ENCODE measurements at places on chromosomes 5 and 9.

- no peak for DNase-seq
Measured at GRCh38 chr9:117545846-117546245, 131.0 kb upstream of the ASTN2 start.

DNA sequence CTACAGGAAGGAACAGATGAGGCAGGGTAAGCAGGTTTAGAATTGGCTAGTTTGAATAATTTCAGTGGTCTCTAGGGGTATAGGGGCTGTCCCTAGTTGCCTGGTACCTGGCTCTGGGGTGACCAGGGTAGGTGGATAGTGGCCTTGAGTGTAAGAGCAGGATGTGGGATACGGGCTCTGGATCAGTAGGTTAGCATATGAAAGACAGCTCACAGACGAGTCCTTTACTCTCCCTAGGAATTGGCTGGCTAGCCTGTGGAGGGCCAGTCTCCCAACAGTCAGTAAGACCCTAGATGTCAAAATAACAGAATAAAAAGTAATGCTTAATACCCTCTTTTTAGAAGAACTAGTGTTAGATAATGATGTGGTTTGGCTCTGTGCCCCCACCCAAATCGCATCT lies 16.6 kb upstream of the C9orf152 start:
- DNase-seq: no peak

DNA sequence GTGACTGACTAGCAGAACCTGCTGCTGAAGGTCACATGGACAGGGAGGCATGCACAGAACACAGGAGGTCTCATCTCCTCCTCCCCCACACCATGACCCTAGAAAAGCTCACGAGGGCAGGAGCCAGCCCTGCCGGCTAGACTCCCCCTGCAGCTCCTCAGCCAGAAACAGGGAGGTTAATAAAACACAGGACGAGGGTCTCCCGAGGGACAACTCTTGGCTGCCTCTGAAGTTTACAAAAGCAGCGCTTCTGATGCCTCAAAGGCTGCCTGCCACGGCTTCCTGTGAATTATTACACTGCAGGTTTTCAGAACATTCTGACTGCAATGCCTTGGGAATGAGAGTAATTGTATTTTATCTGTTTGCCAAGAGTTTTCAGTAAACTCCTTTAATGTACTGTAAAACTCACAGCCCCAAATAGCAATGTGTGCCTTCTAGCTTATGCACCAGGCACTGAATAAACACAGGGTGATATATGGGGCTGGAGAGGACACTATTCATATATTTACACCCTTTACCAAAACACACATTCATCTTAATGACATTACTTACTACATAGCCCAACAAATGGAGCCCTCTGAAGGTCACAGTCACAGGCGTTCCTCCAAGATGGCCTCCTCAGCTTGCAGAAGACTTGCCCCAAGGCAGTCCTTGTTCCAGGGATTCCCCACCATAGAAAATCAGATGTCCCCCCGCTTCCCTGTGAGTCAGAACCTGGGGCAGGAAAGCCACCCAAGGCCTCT lies 83.7 kb downstream of the C5orf15 start:
- no peak for DNase-seq

GRCh38 chr9:136882109-136882946 lies 4.0 kb upstream of the TRAF2 start:
- peak; percentile 93 for DNase-seq

DNA sequence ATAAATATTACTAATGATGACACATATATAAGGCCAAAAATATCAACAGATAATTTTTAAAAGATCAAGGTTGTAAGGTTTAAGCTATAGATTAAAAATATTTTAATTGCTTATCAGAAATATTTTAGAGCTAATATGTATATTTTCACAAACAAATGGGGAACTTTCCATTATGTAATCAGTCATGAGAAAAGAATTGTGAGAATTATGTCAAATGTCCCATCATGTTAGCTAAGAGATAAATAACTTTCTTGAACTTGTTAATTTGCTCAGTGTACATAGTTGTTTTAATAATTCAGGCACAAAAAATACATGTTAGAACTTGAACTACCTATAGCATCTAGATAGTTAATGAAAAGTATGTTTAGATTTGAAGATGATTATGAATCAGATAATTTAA lies 67.7 kb downstream of the SYK start:
- DNase-seq: no peak

DNA sequence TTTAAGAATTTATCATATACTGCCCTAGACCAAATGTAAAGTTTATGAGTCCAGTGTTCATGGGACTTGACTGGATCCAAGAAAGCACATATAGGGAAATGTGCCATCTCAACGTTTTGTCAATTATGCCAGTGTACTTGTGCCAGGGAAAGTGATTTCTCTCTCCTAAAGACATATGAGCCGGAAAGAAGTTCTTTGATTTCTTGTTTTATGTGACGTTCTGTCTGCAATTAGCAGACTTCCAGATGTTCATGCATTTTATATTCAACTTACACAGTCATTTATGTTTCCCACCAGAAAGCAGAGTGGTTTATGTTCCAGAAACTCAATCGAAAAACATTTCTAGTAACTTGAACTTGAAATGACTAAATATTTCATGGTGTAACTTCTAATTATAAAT lies 203.8 kb downstream of the FAM170A start:
- no peak for DNase-seq

DNA sequence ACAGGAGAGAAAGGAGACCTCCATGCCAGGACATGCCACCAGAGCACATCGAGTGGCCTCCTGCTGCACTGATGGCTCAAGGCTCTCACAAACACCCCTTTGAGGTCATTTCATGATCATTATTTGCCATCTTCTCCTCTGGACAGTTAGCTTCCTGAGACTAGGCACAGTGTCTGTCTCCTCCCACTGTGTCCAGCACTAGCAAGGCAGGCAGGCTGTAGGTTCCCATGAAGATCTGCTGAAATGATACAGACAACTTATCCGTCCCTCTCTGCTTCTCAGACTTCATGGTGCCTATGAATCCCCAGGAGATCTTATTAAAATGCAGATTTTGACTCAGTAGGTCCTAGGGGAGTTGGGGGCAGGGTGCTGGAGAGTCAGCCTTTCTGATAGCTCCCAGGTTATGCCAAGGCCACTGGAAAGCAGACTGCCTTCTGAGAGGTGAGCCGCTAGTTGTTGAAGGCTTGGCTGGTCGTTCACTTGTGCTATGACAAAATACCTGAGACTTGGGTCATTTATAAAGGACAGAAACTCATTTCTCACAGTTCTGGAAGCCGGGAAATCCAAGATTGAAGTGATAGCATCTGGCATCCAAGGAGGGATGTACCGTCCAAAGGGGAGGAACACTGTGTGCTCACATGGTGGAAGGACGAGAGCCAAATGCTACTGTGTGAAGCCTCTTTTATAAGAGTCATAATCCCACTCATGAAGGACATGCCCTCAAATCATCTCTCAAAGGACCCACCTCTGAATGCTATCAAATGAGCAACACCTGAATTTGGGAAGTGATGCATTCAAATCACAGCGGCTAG lies 183.4 kb downstream of the SPOCK1 start:
- DNase-seq: no peak

GRCh38 chr9:136962701-136963248 lies 10.7 kb downstream of the LCN12 start:
- no peak for DNase-seq

DNA sequence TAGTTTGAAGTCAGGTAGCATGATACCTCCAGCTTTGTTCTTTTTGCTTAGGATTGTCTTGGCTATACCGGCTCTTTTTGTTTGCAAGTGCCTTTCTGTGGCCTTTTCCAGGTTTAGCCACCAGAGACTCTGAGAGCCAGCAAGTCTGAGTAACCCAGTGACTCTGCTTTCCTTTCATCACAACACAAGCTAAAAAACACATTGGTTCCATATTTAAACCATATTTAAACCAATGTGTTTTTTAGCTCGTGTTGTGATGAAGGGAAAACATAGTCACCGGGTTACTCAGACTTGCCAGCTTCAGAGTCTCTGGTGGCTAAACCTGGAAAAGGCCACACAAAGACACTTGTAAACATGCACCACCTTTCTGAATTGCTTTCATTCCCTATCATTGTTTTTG lies 493.3 kb downstream of the NTRK2 start:
- DNase-seq: no peak

- DNase-seq: no peak
Measured at GRCh38 chr9:38010918-38011704, 57.9 kb downstream of the SHB start.

DNA sequence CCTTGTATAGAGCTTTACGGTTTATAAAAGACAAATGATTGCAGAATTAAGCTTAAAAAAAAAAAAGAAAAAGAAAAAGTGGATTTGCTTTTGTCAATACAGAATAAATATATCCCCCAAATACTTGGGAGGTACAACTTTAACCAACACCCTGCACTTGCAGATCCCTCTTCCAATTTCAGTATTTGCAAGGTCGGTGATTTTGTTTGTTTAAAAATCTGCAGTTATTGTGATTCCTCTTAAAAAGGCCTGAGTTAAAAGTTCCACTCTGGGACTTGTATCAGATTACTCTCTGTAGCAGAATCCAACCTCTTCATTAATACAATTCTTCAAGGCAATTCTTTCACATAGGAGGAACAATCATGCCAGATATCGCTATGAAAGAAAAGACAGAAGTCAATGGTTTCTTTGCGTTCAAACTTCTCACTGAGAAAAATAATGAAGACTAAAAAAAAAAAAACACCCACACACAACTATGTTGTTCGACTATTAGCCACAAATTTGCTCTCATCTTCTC lies 400.9 kb downstream of the EBF1 start:
- DNase-seq: no peak

- DNase-seq: no peak
Measured at GRCh38 chr9:122354536-122355199, 16.2 kb upstream of the PTGS1 start.

- DNase-seq: peak; percentile 80
Measured at GRCh38 chr9:34612788-34613390, 992 bp upstream of the RPP25L start.

DNA sequence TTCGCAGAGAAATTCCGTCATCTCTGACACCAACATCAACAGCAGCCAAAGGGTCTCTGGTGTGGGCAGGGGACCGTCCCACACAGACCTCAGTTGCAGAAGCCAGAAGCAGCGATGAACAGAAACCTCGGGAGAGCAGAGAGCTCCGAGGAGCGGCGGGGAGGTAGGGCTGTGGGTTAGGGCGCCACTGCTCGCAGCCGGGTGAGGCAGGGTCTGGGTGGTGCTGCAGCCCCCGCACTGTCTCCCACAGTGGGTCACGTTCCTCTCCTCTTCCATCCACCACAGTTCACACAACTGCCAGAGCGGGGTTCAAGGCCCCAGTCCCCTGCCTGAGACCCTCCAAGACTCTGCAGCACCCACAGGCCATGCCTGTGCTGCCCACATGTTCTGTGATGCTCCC lies 99.9 kb downstream of the OLFM1 start:
- no peak for DNase-seq

DNA sequence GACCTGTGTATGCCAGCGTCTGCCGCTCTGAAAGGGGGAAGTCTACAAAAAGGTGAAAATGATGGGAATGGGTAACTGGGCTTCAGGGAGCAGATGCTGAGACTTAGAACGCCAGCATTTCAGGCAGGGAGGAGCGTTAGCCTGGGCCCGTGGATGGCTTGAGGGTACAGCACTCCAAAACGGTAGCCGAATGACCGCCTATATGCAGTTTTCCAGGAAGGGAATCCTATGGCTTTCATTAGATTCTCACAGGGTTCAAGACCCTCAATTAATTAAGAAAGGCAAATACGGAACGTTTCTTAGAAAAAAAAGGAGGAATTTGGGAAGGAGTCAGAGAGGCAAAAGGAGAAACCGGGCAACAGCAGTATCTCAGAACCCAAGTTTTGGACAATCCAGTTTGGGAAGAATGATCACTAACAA lies 639 bp downstream of the AMACR start:
- no peak for DNase-seq

- no peak for DNase-seq
Measured at GRCh38 chr5:16901021-16901644, 35.0 kb downstream of the MYO10 start.

DNA sequence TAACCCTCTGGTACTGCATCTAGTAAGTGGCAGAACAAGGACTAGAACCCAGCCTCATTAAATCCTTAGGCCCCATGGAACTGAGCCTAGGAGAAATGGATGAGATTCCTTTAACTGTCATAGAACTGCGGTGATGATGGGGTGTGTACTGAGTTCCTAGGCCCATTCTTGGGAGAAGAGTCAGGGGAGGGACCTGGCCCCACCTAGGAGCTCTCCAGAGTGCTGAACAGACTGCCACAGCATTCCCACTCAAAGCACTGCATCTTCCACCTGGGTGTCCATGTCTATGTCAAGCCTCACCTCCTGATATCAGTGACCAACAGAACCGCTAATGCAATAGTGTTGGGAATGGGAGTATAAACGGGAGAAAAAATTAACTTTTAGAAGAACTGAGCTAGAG lies 36.6 kb downstream of the TTLL11 start:
- no peak for DNase-seq

DNA sequence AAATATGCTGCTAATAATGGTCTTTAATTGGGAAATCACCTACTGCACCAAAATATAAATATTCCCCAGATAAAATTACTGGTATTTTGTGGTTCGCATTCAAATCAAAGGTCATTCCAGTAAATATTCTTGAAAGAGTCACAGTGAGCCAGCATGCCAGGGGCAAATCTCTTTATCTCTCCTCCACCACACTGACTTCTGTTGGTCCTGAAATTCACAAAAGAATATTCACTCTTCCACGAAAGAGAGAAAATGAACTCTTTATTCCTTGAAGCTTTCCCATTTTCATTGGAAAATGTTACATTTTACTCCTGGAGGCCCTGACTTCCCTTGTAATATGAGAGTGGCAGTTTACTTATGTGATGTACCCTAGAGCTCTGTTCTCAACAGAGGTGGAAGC lies 39.7 kb downstream of the ZNF366 start:
- no peak for DNase-seq

GRCh38 chr5:111231119-111231518 lies 6.9 kb downstream of the CAMK4 start:
- no peak for DNase-seq

DNA sequence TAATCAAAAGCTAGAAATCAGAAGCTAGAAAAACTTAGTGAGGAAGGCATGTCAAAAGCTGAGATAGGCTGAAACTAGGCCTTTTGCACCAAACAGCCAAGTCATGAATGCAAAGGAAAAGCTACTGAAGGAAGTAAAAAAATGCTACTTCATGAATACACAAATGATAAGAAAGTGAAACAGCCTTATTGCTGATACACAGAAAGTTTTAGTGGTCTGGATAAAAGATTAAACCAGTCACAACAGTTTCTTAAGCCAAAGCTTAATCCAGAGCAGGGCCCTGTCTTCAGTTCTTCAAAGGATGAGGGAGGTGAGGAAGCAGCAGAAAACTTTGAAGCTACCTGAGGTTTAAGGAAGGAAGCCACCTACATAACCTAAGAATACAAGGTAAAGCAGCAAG lies 102.5 kb upstream of the SH3GL2 start:
- DNase-seq: no peak

- DNase-seq: peak; percentile 38
Measured at GRCh38 chr9:137705443-137705863, 86.6 kb downstream of the EHMT1 start.

- no peak for DNase-seq
Measured at GRCh38 chr5:25688156-25688555, 1043.4 kb upstream of the CDH10 start.

DNA sequence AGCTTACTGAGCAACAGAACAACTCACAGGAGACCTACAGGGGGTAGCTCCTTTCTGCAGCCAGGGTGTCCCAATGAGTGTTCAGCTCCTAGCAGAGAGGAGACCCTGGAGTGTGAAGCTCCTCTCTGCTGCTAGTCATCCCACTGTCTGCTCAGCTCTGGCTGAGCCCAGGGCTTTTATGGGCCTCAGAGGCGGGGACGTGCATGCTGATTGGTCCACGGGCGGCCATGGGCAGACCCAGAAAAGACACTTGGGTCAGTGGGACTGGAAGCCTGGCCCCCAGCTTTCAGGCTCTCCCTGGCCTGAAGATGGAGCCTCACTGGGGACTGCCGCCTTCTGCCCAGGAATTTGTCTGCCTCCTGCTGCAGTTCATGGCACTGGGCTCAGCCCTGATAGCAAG lies 40.6 kb downstream of the TSPAN17 start:
- no peak for DNase-seq
